ENCODE measurements at places on chromosomes 6 and 20.

DNA sequence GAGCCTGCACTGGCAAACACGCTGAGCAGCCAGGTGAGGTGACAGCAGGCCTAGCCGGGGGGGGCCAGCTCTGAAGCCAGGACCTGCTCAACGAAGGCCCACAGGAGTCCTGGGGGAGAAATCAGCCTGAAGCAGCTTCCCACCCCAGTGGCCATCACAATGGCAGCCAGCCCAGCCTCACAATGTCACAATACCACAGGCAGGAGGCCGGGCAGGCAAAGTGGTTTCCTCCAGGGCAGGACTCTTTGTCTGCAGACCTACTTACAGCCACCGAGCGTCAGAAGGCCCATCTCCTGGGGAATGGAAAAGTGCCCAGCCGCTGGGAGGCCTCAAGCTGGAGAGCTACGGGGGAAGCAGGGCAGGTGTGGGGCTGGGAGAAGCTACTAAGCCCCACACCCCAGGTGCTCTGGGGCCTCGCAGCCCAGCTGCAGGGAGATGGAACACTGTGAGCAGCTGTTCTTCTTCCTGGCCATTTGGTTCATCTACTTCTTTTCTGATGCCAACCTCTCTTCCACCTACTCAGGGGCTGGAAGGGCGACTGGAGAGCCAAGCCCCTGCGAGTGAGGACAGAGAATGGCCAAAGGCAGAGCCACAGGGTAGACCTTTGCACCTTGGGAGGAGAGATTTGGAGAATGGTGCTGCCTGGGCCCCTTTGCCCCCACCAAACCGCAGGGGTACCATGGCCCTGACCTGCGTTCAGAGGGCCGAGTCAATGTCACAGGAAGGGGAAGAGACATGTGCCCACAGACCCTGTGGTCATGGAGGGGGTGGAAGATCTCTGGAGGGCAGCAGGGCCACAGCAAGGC lies 22.3 kb upstream of the AVP start:
- no peak for DNase-seq

- DNase-seq = no peak
Measured at GRCh38 chr20:53980031-53980465, 90.3 kb downstream of the BCAS1 start.

DNA sequence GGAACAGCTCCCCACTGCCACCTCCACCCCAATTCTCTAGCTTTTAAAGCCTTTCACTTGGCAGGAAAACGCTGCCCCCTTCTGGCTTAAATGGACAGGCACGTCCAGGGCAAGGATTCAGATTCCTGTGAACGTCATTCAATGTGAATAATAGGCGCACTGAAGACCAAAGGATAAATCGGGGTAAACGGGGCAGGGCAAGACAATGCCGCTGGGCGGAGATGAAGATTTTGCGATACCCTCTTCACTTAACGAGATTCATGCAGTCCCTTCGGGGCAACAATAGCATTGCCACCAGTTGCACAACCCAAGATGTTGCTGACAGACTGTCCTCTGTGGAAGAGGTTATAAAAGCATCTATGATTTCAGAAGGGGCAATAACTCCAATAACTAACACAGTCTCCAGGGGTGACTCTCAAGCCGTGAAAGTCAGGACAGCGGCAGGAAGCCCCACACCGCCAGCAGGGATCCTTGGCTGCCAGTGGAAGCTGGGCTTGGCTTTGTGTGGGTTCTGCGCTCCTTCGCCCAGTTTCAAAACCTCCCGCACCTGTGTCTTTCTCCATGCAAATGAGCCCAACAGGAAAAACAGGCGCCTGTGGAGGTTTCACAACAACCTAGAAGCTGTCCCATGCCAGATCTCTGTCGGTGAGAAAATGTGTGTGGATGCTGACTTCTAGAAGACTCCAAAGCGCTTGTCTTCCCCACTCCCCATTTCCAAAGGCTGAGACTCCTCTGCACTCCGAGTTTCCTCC lies 291.8 kb downstream of the BMP7 start:
- no peak for DNase-seq

- no peak for DNase-seq
Measured at GRCh38 chr6:33427585-33428223, 7.8 kb downstream of the SYNGAP1 start.

DNA sequence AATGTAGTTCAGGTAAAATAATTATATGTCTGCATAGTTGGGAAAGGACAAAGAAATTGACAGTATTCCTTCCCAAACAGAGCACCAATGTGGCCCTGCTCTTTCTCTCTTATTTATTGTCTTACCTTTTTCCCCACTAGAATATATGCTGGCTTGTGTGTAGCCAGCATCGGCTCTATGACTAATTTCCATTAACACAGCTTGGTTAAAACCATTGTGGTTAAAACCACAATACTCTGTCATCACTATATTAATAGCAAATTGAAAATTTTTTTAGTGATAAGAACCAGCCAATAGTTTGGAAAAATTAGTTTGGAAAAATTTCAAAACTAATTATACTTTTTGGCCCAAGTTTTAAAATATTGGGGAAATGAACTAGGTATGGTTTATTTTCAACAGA lies 535.1 kb downstream of the UTRN start:
- DNase-seq = no peak

DNA sequence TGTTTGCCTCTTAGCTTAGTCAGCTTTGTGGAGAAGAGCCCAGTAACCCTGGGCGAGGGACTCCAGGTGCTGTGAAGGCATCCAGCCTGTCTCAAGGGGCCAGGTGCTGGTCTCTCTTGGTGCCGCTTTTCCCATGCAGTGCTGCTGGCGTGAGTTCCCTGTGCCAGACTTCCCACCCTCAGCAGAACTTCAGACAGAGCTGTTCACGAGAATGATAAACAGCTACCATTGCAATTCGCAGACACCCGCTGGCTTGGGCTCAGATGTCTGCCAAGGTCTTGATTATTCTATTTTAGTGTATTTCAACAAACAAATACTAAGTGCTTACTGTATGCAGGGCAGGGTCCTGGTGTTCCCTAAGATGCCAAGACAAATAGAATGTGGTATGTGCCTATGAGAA lies 57.7 kb downstream of the RNF217 start:
- no peak for DNase-seq

DNA sequence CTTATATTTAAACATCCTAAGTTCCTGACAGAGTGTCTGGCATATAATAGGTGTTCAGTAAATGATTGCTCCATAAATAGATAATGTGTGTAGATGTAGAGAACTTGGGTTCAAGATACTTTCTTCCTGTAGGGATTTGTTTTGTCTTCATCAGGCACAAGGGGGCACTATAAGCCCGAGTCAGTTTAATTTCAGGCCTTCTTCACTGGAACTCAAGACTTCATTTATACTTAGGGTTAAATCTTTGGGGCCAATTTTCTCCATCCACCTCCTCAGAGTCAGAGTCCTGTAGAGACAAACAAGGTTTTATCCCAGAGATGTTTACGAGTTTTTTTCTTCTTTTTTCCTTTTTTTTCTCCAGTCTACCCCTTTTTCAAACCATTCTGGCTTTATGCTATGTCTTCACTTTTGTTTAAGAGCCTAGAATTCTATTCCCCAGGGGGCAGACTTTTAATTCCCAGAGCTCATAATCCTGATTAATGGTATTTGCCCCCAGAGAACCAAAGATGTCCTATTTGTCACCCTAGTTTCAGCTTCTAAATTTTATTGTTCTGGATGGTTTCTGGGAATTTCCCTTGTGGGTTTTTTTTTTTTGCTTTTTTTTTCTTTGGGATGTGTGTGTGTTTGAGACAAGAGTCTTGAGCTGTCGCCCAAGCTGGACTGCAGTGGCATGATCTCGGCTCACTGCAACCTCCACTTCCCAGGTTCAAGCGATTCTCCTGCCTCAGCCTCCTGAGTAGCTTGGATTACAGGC lies 88.4 kb downstream of the HFE start:
- DNase-seq = no peak

GRCh38 chr20:12927489-12927888 lies 81.3 kb upstream of the SPTLC3 start:
- DNase-seq = no peak

GRCh38 chr6:43938178-43939105 lies 168.4 kb downstream of the VEGFA start:
- no peak for DNase-seq

DNA sequence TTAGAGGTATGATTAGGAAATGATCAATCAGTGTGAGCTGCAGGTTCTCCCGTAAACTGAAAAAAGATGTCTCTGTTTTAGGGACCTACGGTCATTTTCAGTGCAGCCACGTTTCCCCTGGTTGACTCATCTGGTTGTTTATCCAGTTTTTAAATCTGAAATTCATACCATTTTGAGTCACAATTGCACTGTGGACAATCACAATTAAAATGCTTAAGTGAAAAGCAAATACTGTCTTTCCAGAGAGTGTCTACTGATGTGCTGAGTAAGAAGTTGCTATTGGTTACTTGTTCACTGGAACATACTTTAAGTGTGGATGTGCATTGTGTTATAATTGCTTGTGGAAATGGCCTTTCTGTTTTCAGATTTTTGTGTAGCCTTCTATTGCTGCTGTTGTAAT lies 305.1 kb upstream of the SASH1 start:
- DNase-seq = no peak

GRCh38 chr6:98579941-98580340 lies 254.4 kb upstream of the POU3F2 start:
- DNase-seq = no peak

DNA sequence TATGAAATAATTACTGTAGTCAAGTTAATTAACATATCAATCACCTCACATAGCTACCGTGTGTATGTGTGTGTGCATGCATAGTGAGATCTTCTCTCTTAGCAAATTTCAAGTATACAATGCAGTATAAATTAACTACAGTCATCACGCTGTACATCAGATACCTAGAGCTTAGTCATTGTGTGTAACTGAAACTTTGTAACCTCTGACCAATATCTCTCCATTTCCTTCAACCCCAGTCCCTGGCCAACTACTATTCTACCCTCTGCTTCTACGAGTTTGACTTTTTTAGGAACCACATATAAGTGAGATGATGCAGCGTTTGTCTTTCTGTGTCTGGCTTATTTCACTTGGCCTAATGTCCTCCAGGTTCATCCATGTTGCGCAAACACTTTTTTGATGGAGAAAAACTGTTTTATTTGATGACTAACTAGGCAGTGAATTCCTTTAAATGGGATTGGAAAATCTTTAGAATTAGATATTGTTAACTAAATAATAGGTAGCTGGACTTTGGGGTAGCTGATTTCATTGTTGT lies 459.5 kb downstream of the DHX35 start:
- no peak for DNase-seq

DNA sequence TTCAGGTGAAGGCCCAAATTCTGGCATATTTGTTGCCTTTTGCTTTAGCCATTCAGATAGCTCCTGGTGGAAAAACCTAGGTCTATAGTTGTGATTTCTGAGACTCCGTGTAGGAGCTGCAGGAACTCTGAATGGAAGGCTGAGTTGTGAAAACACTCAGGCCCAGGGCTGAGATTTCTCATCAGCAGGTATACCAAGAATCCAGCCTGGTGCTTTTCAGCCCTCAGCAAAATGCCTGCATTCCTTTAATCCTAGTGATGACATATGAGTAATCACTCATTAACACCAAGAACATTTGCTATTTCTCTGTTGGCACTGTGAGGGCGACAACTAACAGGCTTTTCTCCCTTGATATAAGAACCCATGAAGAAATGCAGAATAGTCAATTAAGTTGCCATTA lies 546.1 kb upstream of the MAN1A1 start:
- DNase-seq = no peak

GRCh38 chr6:44575644-44576043 lies 188.1 kb downstream of the CDC5L start:
- DNase-seq = no peak

GRCh38 chr6:5679691-5680090 lies 327.0 kb downstream of the NRN1 start:
- no peak for DNase-seq

GRCh38 chr6:31814677-31815024 lies 432 bp downstream of the HSPA1L start:
- DNase-seq = no peak

GRCh38 chr6:111743360-111743759 lies 129.9 kb downstream of the FYN start:
- no peak for DNase-seq

DNA sequence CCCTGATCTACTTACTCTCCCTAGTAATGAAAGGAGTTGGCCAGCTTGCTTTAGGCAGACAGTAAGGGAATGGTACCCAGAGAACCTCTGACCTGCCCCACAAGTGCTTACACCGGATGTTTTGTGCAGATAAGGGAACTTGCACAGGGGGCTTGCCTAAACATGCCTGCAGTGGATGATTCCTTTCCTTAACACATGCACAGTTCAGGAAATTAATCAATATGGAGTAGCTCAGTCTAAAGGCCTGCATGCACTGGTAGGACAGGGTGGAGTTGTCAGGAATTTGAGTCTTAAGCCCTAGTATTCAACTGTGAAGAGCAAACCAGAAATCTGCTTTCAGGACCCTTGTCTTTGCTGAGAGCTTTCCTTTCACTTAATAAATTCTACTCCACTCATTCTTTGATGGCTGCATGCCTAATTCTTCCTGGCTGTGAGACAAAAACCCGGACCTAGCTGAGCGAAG lies 3.9 kb upstream of the TRIM38 start:
- no peak for DNase-seq

DNA sequence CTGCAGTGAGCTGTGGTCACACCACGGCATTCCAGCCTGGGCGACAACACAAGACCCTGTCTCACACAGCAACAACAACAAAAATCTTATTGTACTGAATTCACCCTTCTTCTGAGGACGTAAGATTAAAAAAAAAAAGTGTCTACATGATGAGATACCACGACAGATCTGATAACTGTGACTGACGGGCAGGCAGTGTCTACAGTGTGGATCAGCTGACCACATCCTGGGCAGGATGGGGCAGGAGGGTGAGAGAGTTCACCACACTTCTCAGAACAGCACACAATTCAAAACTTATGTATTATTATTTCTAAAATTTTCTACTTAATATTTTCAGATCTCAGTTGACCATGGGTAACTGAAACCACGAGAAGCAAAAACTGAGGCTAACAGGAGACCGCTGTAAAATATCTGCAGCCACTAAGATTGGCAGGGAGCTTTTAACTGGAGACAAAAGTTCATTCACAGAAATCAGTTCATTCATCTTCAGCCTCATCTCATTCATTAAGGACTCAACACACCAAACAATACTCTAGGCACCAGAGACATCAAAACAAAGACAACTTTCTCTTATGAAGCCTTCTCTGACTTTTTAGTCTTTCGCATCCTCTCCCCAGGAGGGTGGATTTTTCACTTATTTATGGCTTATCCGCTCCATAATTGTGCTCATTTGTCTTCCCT lies 15.7 kb upstream of the NHSL1 start:
- DNase-seq = no peak

GRCh38 chr6:110815015-110815410 lies 256 bp downstream of the CDK19 start:
- DNase-seq = peak; percentile 91

GRCh38 chr6:151357758-151358436 lies 33.5 kb downstream of the ZBTB2 start:
- no peak for DNase-seq

- no peak for DNase-seq
Measured at GRCh38 chr6:9136141-9136822, 700.9 kb upstream of the SLC35B3 start.

GRCh38 chr6:11851387-11851786 lies 72.8 kb upstream of the ADTRP start:
- DNase-seq = no peak

- DNase-seq = no peak
Measured at GRCh38 chr6:33998660-33999059, 147.2 kb downstream of the GRM4 start.

Data from chondrocyte (in vitro differentiated cells).